ENCODE measurements at places on chromosomes 4 and X. TPM values are rescaled to one million over a fixed set of nuclear protein-coding genes. Genes with fewer than 3 reads are reported as not detected.

GRCh38 chrX:133171962-133172708 is 46.0 kb downstream of the TFDP3 start:
- DNase-seq: no peak

DNA sequence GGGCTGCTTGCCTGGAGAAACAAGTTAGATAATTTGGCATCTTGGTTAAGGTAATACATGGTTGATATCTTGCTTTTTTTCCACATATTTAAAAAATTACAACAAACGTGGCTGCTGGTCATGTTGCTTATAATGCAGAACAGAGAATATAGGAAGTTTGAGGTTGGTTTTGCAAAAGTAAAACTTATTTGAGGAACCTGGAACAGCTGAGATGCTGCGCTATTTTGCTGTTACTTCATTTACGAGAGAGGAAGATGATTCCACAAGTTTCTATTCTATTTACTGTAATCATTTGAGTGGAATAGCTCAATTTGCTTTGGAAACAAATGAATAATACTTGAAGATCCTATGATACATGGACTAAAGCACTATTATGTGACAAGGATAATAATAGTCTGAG is 118.9 kb downstream of the TMA16 start:
- DNase-seq: no peak

DNA sequence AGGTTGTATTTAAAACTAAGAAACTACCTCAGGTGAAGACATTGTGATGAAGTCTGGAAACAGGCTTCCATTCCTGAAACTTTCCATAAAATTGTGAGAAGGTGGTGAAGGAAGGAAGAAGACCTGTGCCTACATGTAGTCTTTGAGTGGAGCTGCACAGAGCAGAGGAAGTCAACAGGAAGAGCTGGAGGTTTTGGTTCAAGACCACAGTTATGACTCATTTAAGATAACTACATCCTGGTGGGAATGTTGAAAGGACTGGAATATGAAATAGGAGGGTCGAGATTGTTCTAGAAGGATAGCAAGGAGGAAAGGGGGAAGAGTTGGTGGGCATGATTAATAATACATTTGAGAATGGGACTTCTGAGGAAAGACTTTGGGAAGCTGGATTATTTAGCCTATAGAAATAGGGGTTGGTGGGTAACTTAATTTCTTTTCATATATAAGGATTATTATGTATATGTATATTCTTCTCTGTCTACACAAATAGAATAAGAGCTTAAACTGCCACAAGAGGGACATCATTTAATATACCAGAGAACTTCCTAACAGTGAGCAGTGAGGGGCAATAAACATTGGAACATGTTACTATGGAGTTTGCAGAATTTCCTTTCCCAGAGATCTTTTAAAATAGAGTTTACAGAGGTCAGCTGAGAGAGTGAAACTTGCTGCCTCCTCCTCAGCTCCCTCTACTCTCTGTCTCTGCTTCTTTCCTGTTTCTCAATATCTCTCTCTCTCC is 23.5 kb downstream of the AWAT2 start:
- DNase-seq: no peak

The TCEAL7 gene
- total RNA-seq: 48.6 TPM

The PDGFRA gene
- 70.6 TPM for total RNA-seq

DNA sequence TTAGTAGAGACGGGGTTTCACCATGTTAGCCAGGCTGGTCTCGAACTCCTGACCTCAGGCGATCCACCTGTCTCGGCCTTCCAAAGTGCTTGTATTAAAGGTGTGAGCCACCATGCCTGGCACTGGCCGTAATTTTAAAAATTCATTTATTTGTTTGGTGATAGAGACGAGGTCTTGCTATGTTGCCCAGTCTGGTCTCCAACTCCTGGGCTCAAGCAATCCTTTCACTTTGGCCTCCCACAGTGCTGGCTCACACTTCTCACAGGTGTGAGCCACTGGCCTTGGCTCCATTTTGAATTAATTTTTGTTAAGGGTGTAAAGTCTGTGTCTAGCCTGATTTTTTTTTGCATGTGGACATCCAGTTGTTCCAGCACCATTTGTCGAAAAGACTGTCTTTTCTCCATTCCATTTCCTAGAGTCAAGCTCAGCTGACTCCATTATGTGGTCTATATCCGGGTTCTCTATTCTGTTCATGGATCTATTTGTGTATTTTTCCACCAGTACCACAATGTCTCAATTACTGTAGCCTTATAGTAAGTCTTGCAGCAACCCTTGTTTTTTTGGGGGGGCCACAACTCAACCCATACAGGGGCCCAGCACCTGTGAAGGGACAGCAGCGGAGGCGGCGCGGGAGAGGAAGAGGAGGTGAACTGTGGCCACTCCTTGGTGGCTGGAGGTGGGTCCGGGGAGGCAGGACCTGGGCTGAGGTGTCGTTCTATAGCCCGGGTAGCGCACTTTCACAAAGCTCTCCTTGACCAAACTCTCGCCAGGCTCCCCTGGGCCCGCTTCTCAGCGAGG is 1.5 kb upstream of the NSD2 start:
- DNase-seq: no peak

The LUZP4 gene
- total RNA-seq: not detected

The GABRB1 gene
- total RNA-seq: 48.8 TPM

GRCh38 chr4:87807402-87807801 is 8.0 kb downstream of the IBSP start:
- DNase-seq: no peak

GRCh38 chr4:62235911-62236310 is 1035.8 kb downstream of the ADGRL3 start:
- no peak for DNase-seq

Measured in cerebellum (tissue), 4 donors.